ENCODE measurements at places on chromosomes 7 and 10.

DNA sequence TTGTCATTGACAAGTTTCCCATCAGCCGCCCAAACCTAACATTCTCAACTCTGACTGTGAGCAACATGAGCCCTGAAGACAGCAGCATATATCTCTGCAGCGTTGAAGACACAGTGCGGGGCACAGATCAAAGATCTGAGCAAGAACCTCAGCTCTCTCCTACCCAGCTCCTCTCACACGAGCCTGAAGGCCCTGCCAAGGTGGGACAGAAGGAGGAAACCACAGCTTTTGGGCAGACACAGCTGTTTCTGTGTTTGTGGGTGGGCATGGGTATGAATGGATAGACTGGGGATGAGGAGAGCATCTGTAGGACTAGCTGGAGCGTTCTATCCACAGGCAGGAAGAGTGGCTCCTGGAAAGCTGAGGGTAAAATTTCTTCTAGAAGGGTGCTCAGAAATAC, 8.5 kb upstream of the PRSS1 start:
- DNase-seq = no peak

DNA sequence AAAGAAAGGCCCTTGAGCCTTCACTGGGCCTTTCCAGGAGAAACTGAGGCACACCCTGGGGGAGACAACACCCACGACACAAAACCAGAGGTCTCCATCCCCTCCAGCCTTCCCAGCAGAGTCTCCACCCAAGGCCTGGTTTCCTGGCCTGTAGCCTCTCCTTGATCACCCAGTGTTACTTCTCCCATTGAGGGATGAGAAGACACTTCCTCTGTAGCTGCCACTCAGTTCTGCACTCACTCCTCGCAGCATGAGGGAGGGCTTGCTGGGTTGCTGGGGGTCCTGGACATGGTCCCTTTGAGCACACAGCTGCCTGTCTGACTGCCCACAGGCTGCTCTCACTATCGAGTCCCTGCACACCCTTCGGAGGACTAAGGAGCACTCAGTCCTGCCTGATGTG, 438.1 kb upstream of the FOXK1 start:
- no peak for DNase-seq

DNA sequence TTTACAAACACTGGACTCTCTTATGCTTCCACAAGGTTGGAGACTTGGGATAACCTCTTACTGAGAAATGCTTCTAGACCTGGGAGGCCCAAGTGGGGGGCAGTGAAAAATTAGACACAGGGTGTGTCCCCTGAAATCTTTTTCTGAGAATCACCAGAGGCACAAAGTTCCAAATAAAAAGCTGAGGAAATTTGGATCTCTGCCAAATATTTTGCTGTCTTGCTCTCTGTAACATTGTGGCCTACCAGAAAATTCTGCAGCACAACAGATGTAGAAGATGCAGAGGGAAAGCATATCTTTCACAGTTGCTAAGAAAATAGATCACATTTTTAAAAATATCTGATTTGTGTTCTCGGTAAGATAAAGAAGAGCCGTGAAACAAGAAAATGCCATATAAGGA, 849.4 kb downstream of the CCSER2 start:
- no peak for DNase-seq

- DNase-seq = peak; percentile 10
Observed at GRCh38 chr10:118754229-118754555, 578 bp downstream of the CACUL1 start.

GRCh38 chr10:69069090-69070042, 18.5 kb upstream of the SRGN start:
- DNase-seq = no peak

Measured in CD4-positive, alpha-beta T cell treated with Interferon alpha-2 for 1 hour (primary cell).